Activated T-cell treated with anti-CD3 and anti-CD28 coated beads for 4 hours (primary cell): ENCODE measurements at places on chromosomes 3 and 15.

DNA sequence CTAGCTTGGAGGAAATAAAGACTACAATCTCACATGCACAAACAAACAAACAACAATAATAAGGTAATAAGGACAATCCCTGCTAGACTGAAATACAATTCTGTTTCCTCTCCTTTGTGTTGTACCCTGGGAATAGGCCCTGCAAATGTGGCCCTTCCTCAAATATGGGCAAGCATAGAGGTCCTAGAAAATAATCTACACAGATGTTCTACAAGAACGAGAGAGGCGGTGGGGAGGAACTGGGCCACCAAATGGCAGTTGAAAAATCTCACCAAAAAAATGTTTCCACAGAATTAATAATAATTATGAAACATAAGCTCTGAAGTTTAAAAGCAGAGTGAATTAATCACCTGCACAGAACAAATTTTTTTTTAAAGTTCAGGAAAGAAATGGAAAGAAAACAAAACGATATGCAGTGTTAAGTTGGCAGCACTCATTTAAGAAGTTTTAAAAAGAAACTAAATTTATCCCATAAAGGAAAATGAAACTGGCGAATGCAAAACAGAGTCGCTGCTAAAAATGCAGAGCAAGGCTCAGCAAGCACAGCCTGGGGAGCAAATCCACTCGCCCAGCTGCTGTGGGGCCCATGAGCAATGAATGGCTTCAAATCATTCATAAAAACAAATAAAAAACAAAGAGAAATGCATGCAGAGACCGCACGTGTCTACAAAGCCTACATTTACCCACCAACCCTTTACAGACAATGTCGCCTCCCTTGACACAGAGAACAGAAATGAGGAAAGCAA lies 475.4 kb downstream of the OCA2 start:
- no peak for DNase-seq

GRCh38 chr3:49257187-49257586 lies 19.8 kb downstream of the C3orf62 start:
- no peak for DNase-seq

DNA sequence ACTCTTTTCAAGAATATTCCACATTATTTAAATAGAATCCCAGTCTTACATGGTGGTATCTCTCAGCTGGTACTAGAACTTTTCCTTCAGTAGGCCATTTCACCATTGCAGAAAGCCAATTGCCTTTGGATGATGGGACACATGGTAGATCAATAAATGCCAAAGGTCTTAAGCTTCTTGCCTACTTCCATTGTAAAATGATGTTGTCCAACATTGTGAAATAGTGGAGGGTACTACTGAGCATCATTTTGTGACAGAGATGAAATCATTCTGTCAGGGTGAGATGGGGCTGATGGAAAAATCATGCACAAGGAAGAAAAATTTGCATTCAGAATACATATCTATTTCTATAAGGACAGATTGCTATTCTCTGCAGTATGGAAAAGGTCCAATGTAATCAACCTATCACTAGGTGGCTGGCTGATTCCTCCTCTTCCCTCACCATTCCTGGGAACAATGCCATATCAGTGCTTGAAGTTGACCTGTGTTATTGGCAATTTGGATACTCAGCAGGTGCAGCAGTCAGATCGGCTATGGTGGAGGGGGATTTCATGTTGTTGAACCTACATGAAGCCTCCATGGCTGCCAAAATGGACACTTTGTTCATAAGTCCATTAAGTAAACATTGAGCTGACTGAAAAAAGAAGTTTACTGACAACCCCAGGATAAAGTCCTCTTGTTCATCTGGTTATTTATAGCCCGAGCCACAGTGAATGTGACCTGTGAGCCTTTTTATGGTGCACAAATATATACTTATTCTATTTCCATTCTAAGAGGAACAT lies 596.9 kb upstream of the ARPP21 start:
- DNase-seq: no peak

- no peak for DNase-seq
Measured at GRCh38 chr3:53081318-53081717, 35.4 kb upstream of the SFMBT1 start.

DNA sequence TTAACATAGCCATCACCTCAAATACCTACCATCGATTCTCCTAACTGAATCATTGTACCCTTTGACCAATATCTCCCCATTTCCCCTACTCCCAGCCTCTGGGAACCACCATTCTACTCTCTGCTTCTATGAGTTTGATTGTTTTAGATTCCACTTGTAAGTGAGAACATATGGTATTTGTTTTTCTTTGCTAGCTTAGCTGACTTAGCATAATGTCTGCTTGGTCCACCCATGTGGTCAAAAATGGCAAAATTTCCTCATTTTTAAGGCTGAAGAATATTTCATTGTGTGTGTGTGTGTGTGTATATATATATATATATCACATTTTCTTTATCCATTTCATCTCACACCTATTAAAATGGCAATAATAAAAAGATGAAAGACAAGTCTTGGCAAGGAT lies 469.3 kb downstream of the FHIT start:
- no peak for DNase-seq

- no peak for DNase-seq
Measured at GRCh38 chr15:101037090-101037830, 118.1 kb downstream of the LRRK1 start.

DNA sequence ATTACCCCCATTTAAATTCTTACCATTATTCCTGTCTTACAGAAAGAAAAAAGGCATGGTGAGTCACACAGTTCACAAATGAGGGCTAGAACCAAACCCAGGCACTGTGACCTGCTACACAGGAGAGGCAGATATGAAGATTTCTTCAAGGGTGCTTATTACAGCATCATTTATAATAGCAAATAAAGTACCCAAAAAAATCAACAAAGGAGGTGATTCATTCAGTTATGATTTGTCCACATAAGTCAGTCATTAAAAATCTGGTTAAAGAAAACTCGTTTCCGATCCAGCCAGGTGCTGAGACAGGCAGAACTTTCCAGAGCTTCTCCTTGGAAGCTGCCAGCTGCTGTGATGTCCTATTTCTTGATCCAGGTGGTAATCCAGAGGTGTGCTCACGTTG lies 7.5 kb upstream of the LOXL1 start:
- DNase-seq: no peak

DNA sequence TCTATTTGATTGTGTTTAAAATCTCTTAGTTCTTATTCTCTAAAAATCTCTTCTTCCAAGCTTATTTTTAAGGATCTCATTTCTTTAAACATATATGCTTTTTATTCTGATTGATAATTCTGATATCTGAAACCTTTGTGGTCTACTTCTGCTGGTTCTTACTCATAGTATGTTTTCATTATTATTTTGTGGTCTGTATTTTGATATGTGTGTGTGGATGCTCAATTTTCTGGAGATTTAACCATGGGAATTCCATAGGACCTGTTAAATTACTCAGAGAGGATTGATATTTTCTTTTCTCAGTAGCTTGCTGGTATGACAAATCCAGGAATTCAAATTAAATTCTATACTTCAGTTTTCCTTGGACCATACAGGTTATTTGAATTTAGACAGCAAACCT lies 14.7 kb upstream of the HHLA2 start:
- DNase-seq: no peak

- DNase-seq: no peak
Measured at GRCh38 chr3:106296062-106296461, 427.2 kb upstream of the CBLB start.

GRCh38 chr15:32861761-32862160 lies 144.0 kb downstream of the GREM1 start:
- DNase-seq: no peak

- DNase-seq: no peak
Measured at GRCh38 chr3:68290333-68290732, 635.9 kb upstream of the SUCLG2 start.

GRCh38 chr3:23668430-23668904 lies 137.3 kb upstream of the UBE2E1 start:
- DNase-seq: no peak
